ENCODE measurements at places on chromosomes 4 and X.

DNA sequence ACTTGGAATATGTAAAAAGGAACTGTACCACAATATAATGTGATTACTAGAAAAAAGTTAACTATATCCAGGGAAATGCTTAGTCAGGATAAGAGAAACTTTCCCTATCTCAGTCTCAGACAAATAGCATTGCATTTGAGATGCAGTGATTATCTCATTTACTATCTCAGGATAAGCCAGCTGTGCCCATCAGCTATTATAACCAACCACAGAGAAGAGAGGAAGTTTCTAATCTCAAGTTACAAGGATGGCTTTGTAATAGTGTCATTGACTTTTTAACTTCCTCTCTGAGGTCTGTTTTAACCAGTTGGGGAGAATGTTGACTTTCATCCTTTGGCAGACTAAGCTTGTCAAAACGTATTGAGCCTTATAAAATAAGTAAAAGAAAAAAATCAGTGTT is 56.5 kb downstream of the SNX25 start:
- no peak for DNase-seq

DNA sequence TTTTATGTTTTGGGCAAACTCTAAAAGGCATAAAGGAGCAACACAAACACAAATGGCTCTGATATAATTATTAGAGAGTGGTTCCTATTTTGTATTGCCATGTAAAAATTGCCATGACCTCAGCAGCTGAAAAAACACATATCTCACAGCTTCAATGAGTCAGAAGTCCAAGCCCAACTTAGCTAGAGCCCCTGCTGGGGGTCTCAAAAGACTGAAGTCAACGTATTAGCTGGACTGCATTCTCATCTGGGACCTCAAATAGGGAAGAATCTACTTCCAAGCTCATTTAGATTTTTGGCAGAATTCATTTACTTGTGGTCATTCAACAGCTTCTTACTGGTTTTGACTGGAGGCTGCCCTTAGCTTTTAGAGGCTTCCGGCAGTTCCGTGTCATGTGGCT is 47.4 kb downstream of the FREM3 start:
- DNase-seq, result no peak

DNA sequence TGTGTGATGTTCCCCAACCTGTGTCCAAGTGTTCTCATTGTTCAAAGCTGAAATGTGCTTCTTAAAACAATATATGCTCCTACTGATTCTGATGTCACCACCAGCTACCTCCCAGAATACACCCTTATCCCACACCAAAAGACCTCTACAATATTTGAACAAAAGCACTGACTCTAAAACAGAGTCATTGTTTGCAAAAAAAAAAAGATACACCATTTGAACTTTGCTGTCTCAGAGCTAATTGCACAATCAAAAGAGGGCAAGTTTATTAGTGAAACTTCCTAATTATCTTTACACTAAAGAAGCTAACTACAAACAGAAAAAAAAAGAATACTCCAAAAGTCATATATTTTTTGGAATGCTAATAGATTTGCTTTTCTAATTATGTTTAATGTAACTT is 34.1 kb upstream of the INTU start:
- no peak for DNase-seq

- DNase-seq, result no peak
These were observed 1.0 kb downstream of the WFS1 start for GRCh38 chr4:6270636-6271121.

GRCh38 chr4:8369426-8370105 is 71.0 kb downstream of the ACOX3 start:
- DNase-seq, result no peak

DNA sequence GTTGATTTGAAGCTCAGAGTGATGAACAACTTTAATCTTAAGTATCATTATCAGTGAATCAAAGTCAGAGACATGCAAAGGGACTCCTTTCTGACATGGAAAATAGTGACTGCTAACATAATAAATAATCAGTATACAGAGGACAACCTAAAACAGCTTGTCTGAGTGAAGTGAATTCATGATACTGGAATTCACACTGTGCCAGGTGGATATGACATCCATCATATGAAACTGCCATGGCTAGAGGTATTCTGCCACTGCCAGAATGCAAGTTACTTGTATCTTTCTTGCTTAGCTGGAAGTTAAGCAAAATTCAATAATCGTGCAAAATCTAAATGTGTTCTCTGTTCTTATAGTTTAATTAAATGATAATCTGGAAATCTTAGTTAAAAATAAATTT is 429.0 kb downstream of the CFAP47 start:
- no peak for DNase-seq

DNA sequence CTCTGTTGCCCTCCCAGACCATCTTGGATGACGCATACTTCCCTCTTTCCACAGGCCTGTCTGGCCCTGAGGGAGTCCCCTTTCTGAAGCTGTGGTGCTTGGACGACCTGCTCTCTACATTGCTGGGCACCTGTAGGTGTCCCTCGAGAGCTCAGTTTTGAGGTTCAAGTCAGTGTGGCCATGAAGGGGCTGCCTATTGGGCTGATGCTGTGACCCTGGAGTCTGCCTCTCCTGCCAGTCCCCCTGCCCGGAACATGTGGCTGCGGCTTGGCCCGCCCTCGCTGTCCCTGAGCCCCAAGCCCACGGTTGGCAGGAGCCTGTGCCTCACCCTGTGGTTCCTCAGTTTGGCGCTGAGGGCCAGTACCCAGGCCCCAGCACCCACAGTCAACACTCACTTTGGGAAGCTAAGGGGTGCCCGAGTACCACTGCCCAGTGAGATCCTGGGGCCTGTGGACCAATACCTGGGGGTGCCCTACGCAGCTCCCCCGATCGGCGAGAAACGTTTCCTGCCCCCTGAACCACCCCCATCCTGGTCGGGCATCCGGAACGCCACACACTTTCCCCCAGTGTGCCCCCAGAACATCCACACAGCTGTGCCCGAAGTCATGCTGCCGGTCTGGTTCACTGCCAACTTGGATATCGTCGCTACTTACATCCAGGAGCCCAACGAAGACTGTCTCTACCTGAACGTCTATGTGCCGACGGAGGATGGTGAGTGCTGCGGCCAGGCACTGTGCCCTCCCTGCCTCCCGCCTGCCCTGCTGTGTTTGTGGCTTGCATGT is 3.0 kb downstream of the NLGN3 start:
- DNase-seq, result no peak

DNA sequence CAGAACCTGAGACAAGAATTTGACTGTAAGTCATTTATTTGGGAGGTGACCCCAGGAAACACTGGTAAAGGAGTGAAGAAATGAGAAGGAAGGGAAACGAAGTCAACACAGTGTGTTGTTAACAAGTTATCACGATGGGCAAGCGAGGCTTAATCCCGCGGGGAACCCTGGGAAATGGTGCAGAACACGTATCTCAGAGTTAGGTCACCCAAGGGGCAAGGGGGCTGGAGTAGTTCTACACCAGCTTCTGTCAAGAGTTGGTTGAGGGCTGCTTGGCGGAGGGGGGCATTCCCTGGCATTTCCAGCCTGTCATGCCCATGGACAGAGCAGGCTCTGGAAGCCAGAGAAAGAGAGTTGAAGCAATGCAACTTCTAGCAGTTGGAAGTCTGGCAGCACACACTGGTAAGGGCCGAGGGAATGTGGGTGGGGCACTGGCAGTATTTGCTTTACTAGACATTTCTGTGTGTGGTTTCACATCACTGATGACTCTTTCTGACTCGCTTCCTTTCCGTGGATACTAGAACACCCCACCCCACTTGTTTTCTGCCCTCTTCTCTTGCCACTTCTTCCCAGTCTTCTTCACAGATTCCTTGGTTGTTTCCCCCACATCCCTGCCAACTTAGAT is 52.2 kb upstream of the ADGRG2 start:
- DNase-seq, result no peak

GRCh38 chr4:1174941-1175634 is 2.7 kb upstream of the SPON2 start:
- DNase-seq, result no peak

- no peak for DNase-seq
These were observed 7.0 kb downstream of the NPY5R start for GRCh38 chr4:163350672-163351071.
